ENCODE measurements at places on chromosomes 2 and 18.

DNA sequence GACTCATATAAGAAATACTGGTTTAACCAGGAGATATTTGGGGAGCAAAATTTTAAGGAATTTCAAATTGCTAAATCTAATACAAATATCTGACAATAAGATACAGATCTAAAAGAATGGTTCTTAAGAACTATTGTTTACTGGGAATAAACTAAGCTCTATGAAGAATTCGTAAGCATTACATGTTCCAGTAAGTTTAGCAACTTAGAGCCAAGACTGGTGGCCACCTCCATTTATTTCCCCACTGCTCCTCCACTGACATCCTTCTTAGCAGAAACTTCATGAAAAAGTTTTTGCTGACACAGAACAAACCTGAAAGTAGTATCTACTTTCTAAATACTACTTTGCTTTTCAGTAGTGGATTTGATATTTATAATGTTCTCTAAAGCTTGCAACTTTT, 83.0 kb downstream of the ACSL3 start:
- no peak for DNase-seq

DNA sequence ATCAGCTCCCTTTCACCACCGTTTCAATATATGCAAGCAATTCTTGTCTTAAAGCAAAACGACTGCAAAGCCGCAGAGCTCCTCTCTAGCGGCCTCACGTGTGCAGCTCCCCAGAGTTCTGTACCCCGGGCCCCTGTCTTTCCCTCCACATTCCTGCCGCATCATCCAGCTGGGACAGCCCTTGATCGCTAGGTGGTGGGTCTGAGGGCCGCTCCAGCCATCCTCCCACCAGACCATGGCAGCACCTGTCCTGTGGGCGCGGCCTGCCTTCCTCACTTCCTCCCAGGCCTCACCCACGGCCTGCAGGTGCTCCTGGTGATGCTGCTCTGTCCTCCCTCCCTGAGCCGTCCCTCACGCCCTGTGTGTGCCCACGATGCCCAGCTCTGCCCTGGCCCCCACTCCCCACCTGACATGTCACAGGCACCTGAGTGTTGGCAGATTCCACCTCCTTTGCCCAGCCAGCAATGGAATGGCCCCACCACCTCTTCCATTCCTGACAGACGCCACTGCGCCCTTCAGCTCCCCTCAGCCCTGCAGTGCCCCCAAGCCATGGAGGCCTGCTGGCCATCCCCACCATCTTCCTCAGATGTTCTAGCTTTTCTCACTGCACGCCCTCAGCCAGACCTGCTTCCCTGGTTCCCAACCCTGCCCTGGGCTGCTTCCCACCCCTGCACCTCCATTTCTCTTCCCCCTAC, 15.3 kb upstream of the ALLC start:
- no peak for DNase-seq

DNA sequence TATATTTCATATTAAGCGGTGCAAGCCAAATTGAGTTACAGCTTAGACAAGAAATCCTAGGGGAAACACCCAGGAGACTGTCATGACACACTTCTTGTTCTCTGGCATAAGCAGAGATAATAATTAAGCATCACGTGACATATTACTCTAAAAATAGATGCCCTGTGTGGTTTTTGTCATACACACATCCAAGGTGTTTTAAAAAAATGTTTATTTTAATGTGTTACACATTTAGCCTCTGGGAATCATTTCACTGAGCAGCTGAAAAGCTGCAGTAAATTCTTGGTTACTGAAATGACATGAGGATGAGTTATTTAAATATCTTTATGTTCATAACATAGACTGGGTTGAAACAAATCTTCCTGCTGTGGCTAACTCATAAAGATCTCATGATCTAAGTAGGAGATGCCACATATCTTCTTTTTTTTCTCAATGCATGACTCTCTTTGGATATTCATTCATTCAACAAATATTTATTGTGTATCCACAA, 38.0 kb upstream of the ERMN start:
- DNase-seq: no peak

GRCh38 chr18:65704046-65704445, 46.8 kb upstream of the CDH7 start:
- DNase-seq: no peak

DNA sequence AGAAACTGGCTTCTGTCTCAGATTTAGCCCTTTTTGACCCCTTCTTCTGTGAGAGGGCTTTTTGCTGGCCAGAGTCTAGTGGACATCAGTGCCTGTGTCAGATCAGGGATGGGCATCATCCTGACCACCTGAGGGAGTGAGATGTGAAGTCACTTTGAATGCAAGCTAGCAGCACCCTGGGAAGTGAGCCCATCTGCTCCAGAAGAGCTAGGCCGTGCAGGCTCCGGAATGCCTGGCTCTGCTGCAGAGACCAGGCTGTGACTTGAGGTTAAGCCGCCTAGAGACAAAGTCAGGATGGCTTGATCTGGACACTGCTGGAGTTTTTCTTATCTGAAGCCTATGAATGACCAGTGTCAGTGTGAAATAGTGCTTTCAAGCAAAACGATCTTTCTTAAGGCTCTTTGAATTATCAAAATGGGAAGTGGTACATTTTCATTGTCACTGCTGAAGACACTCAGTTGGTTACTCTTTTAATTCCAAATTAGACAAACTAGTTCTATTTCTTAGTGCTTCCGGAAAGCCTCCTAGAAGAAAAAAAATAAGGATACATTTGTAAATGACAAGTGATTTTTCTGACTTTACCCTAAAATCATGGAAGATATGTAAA, 20.8 kb downstream of the DGUOK start:
- DNase-seq: no peak

DNA sequence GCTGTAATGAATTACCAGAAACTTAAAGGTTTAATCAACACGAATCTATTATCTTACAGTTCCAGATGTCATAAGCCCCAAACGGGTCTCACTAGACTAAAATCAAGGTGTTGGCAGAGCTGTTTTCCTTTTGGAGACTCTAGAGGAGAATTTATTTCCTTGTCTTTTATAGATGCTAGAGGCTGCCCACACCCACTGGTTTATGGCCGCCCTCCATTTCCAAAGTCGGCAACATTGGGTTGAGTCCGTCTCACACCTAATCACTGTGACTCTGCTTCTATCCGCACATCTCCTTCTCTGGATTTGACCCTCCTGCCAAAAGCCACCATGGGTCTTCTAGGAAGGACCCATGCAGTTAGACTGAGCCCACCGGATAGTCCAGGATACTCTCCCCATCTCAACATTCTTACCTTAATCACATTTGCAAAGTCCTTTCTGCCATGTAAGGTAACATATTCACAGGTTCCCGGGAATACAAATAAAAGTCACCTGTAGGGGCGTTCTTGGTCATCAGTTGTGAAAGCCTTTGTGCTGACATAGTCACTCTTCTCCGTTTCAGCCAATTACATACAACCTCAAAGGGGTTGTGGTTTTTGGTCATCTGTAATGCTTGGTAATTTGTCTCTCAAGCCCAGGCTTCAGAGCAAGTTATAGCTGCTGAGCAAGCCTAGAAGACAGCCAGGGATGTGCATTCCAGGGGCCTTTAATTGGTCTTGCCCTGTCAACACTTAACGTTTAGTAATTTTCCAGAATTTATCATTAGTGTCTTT, 179.4 kb downstream of the ANTXR1 start:
- DNase-seq: no peak

DNA sequence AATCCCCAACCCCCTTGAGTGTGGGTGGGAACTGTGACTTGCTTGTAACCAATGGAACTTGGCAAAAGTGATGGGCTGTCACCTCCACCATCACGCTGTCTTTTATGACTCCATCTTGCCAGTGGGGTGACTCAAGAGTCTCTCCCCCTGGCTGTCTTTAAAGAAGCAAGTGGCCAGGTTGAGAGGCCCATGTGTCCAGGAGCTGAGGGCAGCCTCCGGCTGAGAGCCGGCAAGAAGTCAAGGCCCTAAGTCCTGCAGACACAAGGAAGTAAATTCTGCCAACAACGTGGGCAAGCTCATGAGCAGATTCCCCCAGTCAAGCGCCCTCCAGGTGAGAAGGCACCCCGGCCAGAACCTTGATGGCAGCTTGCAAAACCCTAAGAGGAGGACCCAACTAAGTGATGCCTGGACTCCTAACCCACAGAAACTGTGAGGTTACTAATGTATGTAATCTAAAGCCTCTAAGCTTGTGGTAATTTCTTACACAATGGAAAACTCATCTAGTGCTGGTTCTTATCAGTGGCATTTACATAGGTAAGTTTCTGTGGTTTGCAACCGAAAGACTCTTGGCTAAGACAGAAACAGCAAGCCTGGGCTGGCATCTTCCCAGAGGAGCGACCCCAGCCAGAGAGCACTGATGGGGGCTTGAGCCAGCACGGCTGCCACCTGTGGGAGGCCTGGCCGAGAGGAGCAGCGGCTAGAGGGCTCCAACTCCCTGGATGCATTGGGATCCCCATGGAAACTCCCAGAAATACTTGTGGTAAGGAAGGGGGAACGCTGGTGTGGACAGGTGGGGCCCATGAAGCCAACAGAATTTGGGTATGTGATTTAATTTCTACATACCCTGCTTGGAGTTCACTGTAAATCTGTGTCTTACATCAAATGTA, 49.3 kb downstream of the CIB4 start:
- no peak for DNase-seq

DNA sequence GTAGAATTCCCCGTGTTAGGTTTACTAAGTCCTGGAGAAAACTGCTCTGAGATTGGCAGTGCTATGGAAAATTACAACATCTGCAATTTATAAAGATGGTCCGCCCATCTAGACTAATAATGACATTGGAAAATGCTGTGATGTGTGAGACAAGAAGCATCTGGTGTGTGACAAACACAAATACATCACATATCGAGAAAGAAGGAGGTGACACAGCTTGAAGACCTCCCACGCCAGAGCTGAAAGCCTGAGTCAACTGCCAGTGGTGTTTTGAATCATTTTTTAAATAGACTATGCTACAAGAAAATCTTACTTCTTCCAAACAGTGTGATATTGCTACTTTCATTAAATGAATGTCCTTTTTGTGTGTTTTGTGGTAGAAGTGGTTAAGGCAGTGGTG, 8.6 kb upstream of the ANO7 start:
- no peak for DNase-seq

DNA sequence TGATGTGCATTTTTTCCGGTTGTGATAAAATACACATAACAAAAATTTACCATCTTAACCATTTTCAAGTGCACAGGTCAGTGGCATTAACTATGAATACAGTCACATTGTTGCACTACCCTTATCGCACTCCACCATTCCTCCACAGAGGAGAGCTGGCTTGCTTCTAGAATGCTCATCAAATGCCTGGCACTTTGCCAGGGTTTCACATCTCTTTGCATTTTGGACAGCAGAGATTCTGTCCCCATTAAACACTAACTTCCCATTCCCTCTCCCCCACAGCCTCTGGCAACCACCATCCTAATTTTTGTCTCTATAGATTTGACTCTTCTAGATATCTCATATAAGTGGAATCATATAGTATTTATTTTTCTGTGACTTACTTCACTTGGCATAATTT, 165.0 kb downstream of the ASB1 start:
- DNase-seq: no peak

DNA sequence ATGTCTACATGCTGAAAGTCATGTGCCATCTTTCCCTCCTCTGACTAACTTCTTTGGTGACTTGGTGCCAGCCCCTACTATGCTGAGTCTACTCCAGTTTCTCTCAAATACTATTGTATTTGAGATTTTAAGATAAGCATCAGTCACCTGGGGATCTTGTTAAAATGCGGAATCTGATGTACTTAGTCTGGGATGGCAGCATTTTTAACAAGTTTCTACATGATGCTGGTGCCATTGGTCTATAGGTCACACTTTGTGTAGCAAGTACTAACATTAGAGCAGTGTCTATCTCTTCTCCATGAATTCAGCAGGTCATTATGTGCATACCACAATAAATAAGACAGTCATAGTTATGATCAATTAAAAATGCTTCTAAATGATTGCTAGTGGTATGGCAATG, 106.9 kb downstream of the CERS6 start:
- DNase-seq: no peak

- no peak for DNase-seq
These were observed 61.2 kb downstream of the CCDC85A start for GRCh38 chr2:56244911-56245530.

GRCh38 chr2:34875091-34875745, 1276.1 kb upstream of the FAM98A start:
- DNase-seq: no peak
